ENCODE measurements at places on chromosomes 1 and 21.

DNA sequence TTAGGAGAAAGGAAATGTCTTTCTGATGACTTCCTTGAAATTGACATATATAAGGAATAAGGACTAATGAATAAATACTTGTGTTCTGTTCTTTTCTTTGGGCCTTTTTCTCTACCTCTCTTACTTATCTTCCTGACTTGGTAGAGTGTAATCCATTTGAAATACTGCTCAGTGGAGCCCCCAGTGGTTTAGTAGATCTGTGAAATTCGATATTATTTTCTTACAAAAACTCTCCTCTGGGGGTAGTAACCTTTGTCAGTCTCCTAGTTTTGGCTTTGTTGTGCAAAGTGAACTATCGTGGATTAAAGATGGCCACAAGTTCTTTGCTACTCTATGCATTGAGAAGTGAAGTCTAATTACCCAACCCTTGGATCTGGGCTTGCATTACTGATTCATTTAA is 48.8 kb downstream of the DUSP10 start:
- DNase-seq: no peak

DNA sequence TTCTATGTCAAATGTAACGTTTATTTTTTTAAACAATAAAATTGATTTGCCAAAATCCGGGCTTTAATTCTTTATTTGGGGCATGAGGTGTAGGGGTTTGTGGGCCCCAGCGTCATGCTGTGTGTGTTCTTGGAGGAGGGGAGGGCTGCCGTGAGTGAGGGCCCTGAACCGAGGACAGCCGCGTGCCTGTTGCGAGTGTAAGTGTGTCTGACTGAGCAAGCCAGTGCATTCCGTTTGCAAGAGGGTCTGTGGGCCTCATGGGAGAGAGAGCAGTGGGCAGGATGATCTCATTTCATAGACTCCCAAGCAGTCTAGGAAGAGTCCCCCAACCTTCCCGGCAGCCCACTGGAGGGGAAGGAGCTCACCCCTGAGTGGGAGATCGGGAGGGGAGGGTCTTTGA is 21.4 kb upstream of the SPSB1 start:
- no peak for DNase-seq

- no peak for DNase-seq
Measured at GRCh38 chr1:49060766-49061165, 284.1 kb upstream of the BEND5 start.

- DNase-seq: no peak
Measured at GRCh38 chr1:184031409-184032107, 6.0 kb downstream of the COLGALT2 start.

DNA sequence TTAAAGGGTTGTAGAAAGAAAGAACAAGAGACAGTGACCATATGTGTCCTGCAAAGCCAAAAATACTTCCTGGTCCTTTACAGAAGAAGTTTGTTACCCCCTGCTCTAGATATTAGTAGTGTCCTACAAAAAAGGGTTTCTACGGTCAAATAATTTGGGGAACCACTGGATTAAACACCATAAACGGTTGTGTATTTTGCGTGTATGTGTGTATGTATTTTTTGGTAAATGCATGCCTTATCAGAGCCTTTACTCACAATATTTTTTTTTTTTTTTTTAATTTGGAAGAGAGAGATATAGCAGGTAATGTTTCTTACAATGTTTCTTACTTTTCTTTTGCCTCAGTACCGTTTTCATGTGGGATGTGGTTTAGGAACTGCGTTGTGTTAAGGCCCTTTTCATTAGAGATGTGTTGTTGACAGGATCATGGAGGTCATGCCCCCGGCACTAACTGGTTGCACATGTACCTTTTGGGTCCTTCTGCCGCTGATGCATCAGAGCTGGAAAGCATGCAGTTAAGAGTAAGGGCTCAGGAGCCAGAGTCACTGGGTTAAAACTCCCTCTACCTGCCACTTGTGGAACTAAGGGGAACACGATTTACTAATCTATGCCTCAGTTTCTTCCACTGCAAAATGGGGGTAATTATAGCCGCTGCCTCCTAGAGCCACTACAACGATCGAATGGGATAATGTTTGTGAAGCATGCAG is 234.6 kb upstream of the KAZN start:
- no peak for DNase-seq
